Stimulated activated CD4-positive, alpha-beta T cell treated with anti-CD3 and anti-CD28 coated beads, Interleukin-1b, Interleukin-23, amount 100 ng/mL, for 24 hours (primary cell): ENCODE measurements at places on chromosomes 7 and 10.

DNA sequence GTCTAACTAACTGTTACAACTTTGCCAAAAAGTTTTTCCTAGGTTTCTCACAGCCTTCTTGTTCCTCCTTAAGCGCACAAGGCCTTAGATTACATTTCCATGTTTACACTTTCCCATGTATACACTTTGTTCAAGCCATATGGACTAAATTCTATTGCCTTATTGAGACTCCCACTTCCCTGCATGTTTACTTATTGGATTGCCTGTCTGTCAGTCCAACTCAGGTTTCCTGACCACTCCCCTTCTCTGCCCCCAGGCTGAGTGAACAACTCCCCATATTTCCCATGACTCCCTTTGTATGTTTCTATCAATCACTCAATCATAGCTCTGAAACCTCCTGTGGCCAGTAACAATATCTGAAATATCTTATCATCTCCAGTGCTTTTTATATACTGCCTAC is 43.0 kb downstream of the SLC25A40 start:
- DNase-seq = no peak

- no peak for DNase-seq
These were observed 120.3 kb downstream of the NRG3 start for GRCh38 chr10:81995254-81995653.

- no peak for DNase-seq
These were observed 106.3 kb upstream of the AKR1E2 start for GRCh38 chr10:4719671-4720070.

- DNase-seq = no peak
These were observed 484.3 kb upstream of the SEMA3A start for GRCh38 chr7:84678841-84679240.

- peak; percentile 21 for DNase-seq
These were observed 59.1 kb downstream of the STK32C start for GRCh38 chr10:132248455-132249225.

DNA sequence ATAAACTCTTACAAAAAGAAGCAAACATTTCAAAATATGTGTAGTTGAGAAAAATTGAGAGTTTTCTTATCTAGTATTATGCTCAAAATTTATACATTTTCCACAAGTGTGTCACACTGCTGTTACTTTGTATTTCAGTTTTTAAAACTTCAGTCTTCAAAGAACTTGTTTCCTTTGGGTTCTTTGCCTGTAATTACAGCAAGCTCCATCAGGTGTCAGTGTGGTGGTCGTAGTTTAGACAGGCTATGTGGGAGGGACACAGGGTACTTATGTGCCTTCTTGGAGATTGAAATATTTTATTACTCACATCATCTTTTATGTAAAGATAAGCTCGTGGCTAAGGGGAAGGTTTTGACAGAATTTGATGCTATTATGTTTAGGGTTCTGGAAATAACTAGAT is 360.5 kb downstream of the FGFR2 start:
- no peak for DNase-seq

DNA sequence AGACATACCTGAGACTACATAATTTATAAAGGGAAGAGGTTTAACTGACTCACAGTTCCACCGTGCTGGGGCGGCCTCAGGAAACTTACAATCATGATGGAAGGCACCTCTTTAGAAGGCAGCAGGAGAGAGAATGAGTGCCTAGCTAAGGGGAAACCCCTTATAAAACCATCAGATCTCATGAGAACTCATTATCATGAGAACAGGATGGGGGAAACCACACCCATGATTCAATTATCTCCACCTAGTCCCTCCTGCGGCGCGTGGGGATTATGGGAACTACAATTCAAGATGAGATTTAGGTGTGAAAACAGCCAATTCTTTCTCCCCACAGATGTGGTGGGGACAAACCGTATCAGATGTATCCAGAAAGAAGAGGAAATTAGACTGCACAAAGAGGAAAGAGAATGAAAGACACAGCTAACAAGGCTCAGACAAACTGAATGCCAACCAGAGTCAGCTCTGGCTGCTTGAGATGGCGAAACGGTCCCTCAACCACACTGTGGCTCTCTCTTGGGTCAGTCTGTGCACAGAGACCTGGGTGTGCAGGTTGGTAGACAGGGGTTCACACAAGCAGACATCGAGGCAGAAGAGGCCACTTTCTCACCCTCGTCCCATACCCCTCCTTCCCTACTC is 375.6 kb downstream of the SFMBT2 start:
- DNase-seq = peak; percentile 13

DNA sequence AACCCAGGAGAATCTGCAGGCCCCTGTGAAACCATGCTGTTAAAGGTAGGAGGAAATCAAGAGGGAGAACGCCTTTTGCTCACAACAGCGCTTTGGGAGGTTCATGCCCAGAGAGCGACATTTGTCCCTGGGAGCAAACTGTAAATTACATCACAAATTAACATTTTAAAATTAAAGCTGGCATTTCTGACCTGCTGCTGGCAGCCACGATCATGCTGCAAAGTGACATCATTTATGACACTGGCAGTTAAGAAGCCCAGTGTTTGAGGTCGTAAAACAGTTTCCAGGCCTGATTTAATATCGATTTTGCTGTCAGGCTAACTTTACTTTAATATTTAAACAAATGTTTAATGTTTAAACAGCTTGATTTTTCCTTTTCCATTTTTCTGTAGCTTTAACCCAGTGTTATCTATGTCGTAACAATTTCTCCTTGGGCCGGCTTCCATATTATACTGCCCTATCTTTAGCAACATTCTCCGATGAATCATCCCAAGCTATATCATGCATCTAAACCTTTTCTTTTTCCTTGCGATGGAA is 86.5 kb upstream of the NPVF start:
- DNase-seq = no peak

DNA sequence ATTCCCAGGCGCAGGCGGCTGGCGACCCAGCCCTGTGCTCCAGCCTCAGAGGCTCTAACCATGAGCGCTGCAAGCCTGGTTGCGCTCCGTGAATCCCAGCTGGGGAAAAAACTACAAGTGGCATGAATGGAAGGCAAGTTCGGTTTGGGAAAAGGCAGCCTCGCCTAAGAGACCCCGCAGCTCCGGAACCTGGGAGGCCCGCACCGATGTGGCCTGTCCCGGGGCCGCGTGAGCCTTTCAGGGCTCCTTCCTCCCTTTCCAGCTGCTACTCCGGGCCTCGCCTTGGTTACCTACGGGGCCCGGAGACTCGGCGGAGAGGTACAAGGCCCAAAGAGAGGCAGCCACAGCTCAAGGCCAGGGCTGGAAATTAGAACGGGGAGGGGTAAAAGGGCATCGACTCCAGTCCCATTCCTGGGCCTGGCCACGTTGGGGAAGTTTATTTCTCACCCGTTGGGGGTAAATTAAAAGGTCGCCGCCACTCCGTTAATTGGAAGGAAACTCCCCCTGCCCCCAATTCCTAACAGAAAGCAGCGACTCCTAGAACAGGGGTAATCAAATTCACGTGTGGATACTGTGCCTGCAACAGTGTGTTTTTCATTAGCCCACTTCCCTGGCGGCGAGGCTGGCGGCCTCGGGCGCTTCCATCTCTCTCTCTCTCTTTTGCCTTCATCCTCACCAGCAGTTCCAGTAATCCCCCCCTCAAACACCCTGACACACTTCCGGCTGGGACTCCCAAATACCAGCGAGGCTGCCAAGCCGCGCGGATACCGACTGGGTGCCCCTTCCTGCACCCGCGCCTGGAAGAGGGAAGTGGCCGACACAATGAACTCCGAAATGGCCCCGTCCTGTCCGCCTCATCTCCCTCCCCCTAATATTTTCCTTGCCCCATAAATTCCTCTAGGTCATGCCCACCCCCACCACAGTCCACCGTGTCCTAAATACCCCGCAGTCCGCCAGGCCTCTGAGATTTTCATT is 1.5 kb upstream of the HOXA9 start:
- no peak for DNase-seq

DNA sequence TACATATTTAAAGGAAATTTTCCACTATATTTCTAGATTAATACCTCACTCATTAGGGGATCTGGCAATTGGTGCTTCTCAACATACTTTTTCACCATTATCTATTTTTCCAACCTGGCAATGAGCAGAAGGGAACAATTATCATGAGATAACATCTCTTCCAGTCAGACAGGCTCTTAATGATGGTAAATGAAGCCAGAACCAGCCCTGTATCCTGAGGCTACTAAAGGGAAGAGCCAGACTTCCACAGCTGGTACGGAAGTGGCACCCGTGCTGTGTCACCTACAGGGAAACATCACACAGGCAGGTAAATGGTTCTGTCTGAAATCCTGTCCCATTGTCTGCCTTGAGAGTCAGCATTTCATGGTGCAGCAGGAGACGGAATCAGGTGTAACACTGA is 75.9 kb downstream of the ELMO1 start:
- DNase-seq = no peak

DNA sequence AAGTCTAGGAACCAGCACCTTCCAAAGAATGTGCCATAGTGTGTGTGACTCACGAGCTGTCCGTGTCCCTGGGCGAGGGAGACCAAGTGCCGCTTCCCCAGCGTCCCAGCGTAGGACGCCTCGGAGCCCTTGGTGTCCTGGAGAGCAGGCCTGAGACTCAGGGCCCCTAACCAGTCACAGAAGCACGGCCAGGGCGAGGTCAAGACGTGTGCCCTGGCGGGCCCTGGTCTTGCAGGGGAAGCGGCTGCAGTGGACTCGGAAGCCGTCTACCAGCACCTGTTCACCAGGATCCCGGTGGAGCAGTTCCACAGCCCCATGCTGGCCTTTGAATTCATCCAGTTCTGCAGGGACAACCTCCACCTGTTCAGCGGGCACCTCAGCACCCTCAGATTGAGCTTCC is 10.6 kb downstream of the AP5Z1 start:
- DNase-seq = no peak

DNA sequence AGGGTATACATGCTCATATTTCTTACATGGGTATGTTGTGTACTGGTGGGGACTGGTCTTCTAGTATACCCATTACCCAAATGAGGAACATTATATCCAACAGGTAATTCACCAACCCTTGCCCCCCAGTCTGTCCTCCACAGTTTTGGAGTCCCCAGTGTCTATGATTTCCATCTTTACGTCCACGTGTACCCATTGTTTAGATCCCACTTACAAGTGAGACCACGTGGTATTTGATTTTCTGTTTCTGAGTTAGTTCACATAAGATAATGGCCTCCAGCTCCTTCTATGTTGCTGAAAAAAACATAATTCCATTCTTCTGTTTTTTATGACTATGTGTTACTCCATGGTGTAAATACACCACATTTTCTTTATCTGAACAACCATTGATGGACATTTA is 49.3 kb upstream of the CYP2C9 start:
- no peak for DNase-seq

DNA sequence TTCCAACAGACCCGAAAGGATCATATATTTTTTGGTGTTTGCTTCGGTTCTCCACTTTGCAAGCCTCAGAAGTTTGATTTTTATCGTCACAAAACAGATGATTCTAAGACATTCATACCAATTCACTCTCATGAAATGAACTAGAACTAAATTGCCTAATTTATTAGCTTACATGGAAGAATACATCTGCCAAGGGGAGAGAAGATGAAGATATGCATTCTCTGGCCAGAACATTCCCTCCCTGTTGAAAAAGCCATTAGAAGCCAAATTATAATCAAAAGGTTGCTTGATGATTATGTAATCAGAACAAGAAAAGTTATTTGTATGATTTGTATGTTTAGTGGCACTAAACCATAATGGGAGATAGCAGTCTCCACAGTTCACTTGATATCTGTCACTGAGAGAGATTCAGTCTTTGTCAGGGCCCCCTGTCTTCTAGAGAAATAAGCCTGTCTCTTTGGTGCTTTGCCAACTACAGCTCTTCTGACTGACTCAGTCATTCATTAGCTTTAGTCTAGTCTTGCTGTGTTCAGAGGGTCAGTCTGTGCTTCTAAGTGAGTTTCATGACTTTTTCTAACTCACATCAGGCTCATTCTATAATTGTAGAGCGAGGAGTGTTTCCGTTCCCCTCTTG is 95.3 kb upstream of the GNAI1 start:
- no peak for DNase-seq

DNA sequence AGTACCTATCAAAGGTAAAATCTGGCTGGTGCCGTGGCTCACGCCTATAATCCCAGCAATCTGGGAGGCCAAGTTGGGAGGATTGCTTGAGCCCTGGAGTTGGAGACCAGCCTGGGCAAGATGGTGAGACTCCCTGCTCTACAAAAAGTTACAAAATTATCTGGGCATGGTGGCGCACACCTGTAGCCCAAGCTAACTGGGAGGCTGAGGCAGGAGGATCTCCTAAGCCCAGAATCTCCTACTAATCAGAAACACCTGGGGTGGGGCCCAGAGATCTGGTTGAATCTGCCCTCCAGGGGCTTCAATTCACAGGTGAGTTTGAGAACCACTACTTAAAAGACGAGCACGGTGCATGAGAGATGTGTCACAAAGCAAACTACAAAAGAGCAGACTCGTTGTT is 2.4 kb downstream of the PLA2G12B start:
- DNase-seq = no peak

- no peak for DNase-seq
These were observed 21.8 kb upstream of the INPP5F start for GRCh38 chr10:119703903-119704508.

DNA sequence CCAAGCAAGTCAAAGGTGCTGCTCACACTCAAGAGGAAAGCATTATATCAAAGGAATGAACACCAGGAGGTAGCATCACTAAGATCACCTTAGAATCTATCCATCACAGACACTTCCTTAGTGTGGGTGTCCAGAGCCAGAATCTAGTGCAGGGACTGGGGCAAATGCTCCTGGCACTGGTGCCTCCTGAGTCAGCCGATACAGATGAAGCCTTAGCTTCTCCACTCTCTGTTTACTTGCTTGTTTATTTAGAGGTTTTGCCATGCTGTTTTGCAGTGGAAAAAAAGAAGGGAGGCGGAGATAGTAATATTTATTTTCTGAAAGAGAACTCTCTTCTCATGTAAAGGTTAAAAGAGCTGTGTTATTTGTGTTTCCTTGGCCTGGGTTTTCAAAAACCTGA is 303.1 kb downstream of the WDR11 start:
- DNase-seq = no peak

DNA sequence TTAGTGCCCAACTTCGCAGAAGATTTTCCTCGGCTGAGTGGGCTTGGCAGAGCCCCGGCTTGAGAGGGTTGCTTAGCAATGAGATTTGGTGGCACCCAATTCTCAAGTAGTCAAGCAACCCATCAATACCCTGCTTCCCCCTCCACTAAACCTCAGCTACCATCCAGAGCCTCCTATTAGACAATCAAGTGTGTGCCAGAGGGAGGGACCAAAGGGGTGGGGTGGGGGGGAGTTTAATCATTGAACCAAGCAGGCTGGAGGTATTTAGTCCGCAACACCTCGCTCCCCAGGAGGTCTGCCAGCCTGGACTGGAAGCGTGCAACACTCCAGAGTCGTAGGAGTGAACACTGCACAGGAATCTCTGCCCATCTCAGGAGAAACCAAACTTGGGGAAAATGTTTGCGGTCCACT is at the start of gene HKDC1:
TSS of gene HKDC1 (plus strand) at position 292 of the 411 bp plus-strand sequence. CDS start at position 396, 104 bp downstream.
- DNase-seq = no peak

GRCh38 chr7:42945821-42946626 is 13.8 kb downstream of the MRPL32 start:
- DNase-seq = no peak

GRCh38 chr10:88070080-88070880 is 206.9 kb downstream of the PTEN start:
- no peak for DNase-seq

- no peak for DNase-seq
These were observed 78.2 kb upstream of the MKLN1 start for GRCh38 chr7:131249483-131249882.

- no peak for DNase-seq
These were observed 22.0 kb downstream of the VWA2 start for GRCh38 chr10:114261076-114261475.

- no peak for DNase-seq
These were observed 185.7 kb downstream of the TAX1BP1 start for GRCh38 chr7:27925573-27926201.
